Activated T-cell treated with anti-CD3 and anti-CD28 coated beads for 48 hours (primary cell): ENCODE measurements at places on chromosomes 3 and 15.

DNA sequence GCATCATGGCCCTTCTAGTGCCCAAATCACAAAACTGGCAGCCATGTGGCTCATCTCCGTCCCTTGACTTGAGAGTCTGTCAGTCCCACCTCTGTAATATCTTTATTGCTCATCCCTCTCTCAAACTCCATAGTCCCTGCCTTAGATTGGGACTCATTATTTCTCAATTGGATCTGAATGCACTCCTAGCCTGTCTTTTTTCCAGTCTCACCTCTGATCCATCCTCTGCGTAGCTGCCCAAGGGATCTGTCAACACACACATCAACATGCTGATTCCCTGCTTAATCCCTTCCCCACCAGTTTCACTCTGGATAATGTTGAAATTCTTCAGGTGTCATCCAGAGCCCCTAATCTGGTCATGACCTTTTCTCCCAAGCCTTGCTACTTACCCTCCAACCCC lies 39.3 kb downstream of the NMNAT3 start:
- no peak for DNase-seq

DNA sequence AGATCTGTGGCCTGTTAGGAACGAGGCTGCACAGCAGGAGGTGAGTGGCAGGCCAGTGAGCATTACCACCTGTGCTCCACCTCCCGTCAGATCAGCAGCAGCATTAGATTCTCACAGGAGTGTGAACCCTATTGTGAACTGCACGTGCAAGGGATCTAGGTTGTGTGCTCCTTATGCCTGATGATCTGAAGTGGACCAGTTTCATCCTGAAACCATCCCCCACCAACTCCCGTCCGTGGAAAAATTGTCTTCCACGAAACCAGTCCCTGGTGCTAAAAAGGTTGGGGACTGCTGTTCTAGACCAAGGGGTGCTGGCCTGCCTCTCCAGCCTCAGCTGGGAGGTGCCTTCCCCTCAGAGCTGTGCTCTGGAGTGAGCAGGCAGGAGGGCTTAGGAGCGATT lies 61.4 kb downstream of the RPLP1 start:
- DNase-seq = no peak

DNA sequence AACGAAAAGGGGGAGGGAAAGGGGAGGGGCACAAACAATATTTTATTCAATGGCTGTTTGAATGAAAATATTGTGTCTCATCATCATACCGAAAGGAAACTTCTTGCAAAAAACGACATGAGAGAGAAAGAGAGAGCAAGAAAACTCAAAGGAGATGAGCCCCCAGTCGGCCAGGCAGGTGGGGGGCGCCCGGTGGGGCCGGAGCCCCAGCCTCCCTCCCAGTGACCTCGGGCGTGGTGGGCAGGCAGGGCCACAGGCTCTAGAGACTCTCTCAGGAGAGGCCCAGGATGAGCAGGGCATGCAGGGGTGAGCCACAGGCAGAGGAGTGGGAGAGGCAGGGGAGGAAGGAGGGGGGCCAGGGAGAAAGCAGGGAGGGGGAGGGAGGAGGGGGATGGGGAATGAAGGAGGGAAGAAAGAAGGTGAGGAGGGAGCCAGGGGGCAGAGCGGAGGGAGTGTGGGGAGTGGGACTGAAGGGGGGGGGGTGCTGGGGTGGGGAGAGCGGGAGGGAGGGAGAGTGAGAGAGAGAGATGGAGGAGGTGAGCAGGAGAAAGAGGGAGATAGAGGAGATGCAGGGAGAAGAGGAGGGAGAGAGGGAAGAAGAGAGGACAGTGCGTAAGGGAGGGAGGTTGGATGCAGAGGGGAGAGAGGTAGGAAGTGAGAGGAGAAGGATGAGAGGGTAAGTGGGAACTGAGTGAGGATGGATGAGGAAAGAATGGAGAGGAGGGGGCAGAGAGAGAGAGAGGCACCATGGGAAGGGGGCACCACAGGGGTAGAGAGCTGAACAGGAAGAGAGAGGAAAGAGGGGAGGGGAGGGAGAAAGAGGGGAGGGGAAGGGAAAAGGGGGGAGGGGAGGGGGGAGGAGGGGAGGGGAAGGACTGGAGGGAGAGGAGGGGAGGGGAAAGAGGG lies 14.1 kb upstream of the TMEM115 start:
- no peak for DNase-seq

- DNase-seq = no peak
Measured at GRCh38 chr15:64690008-64690407, 85.4 kb downstream of the RBPMS2 start.

DNA sequence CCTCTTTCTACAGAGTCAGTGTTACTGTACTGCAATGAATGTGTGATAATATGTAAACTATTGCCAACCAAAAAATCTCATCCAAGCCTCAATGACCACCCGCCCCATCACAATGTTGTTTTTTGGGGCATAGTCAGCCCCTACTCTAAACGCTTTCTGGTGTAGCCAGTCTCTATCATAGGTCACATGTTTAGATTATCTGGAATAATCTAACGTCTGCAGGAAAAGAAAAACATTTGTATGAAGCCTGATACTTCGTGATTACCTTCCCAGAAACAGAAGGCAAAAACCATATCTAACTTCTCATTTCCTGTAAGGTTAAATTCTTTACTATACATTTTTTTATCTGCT lies 1331.8 kb upstream of the GBE1 start:
- no peak for DNase-seq

DNA sequence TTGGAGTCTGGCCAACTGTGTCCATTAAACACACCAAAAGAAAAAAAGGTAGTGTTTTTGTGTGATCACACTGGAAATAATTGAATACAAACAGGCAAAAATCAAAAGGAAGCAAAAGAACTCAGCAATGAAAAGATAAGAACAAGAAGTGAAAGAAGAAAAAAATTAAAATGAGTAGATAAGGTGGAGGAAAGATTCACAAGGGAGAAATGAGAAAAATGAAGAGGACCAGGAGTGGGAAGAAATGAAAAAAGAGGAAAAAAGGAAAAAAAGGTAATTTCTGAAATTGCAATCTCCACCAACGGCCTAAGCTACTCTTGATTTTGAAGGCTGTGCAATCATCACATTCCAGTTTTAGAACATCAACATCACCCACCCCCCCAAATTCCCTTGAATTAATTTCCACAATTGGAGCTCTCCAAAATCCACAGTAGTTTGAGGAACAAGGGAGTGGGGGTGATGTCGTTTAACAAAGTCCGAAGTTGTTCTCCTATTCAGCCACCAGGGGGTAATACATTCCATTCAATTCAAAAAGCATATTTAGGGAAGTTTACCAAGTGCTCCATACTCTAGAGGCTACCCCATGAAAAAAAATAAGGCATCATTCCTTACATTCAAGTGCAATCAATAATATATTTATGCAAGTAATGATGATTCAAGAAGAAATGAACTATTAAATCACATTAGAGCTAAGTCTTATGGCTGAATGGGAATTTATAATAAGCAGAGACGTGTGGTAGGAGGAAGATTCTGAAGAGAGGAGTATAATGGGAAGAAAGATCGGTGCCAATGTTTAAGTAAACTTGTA lies 37.4 kb downstream of the ZNF860 start:
- no peak for DNase-seq
